ENCODE measurements at places on chromosomes 11 and 22.
A peak's percentile ranks its signal among the peaks of the same experiment; 100 is the strongest.

GRCh38 chr11:42237701-42238235 is 778.3 kb upstream of the LRRC4C start:
- no peak for DNase-seq

DNA sequence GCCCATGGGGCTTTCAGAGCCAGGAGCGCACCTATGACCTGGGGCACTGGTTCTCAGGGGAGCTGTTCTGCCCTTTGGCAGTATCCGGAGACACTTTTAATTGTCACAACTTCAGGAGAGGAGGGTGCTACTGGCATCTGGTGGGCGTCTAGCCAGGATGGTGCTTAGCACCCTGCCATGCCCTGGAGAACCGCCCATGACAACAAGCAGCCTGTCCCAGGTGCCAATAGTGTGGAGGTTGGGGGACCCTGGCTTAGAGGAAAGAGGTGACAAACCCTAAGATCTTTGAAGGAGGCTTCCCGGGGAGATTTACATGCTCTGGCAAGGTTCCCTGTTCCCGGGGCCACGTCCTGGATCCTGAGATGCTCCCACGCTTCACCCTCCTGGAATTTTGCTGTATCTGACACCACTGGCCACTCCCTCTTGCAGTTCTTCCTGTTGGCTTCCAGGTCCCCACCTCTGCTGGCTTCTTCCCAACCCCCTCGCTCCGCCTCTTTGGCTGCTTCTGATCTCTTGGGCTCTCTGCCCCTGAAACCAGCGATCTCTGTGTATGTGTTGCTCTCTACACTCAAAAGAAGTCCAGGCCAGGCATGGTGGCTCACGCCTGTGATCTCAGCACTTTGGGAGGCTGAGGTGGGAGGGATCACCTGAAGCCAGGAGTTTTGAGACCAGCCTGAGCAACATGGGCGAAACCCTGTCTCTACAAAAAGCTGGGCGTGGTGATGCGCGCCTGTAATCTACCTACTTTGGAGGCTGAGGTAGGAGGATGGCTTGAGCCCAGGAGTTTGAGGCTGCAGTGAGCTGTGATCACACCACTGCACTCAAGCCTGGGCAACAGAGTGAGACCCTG is 31.1 kb downstream of the FADS3 start:
- no peak for DNase-seq

DNA sequence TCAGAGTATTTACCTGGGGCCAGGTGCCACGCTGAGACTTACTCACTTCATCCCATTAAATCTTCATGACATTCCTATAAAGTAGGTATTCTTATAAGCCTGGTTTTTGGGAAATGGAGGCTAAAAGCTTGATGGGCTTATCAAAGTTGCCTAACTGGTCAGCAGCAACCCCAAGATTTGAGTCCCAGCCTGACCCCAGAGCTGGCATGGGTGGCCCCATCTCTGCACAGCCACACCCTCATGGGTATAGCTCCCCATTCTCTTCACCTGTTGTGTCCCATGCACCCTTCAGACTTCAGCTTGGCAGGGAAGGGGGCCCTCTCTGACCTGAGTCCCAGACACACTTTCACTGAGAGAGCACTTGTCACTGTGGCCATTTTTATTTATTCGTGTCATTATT is 37.4 kb upstream of the TP53I11 start:
- DNase-seq, result no peak

DNA sequence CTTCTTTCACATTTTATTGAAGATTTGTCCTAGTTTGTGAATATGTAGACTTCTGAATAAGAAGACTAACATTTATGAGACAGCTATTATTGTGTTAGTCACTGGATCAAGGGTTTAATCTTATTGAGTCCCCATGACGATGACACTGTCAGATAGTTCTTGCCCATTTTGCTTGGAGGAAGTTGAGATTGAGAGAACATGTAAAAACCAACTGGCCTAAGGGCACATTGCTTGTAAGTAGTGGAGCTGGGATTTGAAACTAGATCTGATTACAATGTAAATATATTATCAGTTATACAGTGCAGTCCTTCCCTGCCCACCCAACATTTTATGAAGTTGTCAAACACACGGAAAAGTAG is 134.7 kb downstream of the HIPK3 start:
- DNase-seq, result no peak

- no peak for DNase-seq
These were observed 18.2 kb upstream of the CASP12 start for GRCh38 chr11:104916442-104916841.

DNA sequence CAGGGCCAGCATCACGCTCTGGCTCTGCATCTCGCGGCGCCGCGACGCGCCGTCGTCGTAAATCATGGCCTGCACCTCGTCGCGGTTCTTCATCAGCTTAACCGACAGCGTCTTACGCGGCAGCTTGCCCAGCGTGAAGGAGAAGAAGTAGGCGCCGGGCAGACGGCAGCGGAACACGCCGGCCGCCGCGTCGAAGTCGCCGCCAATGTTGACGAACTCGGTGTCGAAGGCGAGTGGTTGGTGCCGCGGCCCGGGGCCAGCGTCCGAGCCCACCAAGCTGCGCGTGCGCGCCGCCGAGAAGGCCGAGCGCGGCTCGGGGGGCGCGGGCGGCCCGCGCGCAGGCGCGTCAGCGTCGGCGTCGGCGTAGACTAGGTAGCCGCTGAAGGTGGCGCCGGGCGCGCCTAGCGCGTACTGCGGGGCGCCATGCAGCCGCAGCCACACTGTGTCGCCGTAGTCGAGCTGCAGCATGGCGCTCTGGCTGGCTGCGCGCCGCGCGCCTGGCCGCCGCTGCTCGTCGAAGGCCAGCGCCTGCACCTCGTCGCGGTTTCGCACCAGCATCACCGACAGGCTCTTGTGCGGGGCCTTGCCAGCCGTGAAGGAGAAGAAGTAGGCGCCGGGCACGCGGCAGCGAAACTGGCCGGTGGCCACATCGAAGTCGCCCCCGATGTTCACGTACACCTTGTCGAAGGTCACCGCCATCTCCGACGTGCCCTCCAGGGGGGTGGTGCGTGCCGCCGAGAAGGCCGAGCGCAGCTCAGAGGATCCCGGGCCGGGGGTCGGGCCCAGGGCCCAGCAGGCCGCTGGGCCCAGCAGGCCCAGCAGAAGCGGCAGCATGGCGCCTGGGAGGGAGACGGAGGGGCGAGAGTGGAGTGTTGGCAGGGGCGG is 3.7 kb downstream of the FAM180B start:
- peak; percentile 67 for DNase-seq

GRCh38 chr22:19709063-19709769 is 5.1 kb upstream of the SEPTIN5 start:
- no peak for DNase-seq

DNA sequence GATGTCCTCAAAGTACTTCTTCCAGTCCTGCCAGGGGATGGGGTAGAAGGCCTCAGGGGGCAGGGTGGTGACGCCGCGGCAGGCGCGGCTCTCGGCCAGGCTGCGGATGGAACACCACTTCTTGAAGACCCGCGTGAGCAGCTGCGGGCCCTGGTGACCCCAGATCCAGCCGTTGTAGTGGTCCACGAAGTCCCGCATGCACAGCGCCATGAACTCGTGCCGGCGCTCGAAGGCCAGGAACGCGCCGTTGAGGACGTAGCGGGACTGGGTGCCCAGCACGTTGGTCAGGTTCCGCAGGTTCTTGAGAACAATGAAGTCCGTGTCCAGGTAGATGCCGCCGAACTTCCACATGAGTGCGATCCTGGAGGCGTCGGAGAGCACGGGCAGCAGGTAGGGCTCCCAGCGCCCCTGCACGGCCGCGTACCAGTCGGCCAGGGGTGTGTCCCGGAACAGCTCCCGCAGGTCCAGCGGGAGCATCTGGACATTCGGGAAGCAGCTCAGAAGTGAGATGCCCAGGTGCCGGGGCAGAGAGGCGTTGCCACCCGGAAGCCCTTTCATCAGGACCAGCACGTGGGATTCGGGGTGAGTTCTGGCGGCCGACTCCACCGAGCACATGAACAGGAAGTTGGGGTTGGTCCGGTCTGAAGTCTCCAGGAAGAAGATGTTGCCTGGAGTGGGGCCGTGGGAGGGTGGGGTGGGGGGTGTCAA is 27.5 kb downstream of the A4GALT start:
- DNase-seq, result no peak

GRCh38 chr11:111652184-111652583 is 49.9 kb downstream of the SIK2 start:
- DNase-seq, result no peak

GRCh38 chr11:119734788-119735187 is 5.8 kb upstream of the NECTIN1 start:
- DNase-seq, result no peak

DNA sequence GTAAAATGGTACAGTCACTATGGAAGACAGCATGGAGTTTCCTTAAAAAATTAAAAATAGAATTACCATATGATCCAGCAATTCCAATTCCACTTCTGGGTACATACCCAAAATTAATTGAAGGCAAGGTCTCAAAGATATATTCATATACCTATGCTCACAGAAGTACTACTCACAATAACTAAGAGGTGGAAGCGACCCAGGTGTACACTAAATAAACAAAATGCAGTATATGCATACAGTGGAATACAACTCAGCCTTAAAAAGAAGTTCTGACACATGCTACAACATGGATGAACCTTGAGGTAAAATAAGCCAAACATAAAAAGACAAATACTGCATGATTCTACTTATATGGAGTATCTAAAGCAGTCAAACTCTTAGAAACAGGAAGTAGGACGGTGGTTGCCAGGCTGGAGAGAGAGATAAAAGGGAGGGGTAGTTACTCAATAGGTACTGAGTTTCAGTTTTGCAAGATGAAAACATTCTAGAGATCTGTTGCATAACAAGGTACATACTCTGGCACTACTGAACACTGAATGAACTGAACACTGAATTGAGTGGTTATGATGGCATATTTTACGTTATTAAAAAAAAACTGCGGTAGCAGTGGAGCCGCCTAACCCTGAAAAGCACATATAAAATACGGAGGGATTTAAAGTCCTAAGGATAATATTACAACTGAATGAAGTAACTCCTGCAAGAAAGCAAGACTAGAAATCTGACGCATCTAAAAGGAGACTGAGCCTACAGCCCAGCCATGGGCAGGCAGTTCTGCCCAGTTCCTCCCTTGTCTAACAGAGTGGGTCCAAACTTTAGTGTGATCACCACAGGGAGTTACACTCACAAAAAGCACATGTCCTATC is 12.8 kb downstream of the DGCR2 start:
- DNase-seq, result no peak

DNA sequence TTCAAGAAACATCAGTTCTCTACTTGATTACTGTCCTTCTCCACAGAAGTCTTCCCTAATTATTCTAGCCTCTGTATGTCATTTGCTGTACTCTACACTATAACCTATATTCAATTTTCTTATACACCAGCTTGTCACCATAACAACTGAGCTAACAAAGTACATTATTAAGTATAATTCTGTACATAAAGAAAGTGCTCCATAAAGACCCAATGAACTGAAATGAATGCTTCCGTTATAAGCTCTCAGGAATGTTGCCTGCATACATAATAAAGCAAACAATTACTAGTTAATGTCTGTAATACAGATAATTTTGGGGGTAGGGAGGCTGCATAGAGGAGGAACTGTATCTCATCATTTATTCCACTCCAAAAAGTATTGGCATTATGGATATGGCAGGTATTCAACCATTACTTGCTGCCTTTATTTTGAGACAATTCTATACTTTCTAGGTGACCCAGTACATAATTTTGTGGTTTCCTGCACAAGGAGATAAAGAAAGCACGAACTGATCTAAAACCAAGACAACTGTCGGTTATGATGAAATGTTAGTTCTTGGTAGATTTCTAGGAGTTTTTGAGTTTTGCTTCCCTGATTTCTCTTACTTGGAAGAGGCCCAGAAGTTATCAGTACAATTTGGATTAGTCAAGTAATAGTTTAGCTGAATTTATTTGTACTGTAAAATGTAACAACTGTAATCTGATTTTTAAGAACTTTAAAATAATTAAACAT is 202.5 kb downstream of the SBF2 start:
- no peak for DNase-seq

- DNase-seq, result no peak
These were observed at the start of gene PLCB3 for GRCh38 chr11:64251016-64251752. Gene PLCB3, plus strand, starts transcription at chr11:64251530. Its CDS starts 120 bp downstream, at chr11:64251650.

DNA sequence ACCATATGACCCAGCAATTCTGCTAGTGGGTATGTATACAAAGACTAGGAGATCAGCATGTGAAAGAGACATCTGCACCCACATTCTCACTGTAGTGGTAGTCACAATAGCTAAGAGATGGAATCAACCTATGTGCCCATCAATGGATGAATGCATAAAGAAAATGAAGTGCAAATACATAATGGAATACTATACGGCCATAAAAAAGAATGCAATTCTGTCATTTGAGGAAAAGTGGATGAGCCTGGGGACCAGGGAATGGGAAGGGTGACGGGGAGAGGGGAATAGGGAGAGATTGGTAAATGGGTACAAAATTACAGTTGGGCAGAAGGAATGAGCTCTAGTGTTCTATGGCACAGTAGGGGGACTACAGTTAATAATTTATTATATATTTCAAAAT is 26.7 kb upstream of the SMIM38 start:
- no peak for DNase-seq

DNA sequence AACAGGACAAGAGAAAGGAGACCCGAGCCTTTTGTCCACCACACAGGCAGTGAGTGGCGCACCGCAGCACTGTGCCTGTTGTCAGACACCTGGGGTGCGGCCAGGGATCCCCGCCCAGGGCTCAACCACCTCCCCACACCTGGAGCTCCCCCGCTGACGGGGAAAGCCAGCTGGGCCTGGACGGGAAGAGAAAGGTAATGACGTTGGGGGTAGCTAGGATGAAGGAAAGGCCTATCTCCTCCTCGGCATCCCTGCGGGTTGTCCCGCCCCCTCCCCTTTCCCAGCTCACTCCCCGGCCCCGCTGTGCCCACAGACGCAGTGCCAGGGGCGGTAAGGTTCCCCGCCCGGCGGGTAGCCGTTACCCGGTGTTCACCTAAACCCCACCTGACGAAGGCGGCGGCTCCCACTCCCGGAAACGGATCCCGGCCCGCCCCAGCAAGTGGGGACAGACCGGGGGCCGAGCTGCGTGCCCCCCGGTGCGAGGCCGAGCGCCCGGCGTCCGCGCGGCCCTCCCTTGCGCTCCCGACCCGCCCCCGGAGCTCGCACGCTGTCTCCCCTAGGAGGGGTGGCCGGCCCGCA is 495 bp downstream of the HYOU1 start:
- DNase-seq, result no peak

- DNase-seq, result no peak
These were observed 4.6 kb downstream of the DDB1 start for GRCh38 chr11:61328351-61328750.

- no peak for DNase-seq
These were observed 49.9 kb downstream of the AHNAK start for GRCh38 chr11:62496676-62497075.

GRCh38 chr11:35111161-35112055 is 27.6 kb upstream of the CD44 start:
- no peak for DNase-seq

DNA sequence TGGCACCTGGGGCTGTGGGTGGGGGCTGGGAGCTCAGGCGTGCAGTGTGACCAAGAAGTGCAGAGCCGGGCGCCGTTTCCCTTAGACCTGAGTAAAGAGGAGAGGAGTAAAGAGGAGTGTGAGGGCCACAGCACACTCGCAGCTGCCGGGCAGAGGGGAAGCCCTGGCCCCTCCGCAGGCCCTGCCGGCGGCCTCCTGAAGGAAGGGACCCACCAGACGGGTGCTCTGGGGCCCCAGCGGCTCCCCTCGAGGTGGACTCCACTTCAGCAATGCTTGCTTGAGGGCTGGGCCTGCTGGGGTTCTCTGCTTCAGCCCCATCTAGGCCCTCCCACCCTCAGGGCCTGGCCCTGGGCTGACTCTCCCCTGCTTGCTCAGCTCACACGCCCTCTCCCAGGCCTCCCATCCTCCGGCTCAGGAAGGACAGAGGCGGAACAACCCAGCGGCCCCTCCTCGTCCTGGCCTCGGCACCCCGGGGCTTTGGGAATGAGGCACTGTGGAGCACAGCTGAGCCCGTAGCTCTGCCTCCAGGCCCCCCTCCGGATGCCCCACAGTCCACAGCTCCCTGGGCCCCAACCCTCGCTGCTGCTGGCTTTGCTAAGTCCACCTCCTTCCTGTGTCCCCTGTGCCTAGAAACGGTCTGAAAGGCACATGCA is 1198.7 kb downstream of the BRD1 start:
- no peak for DNase-seq
